ENCODE measurements at places on chromosomes 4 and X. TPM values are rescaled to one million over a fixed set of nuclear protein-coding genes. Genes with fewer than 3 reads are reported as not detected.
A peak's percentile ranks its signal among the peaks of the same experiment; 100 is the strongest.

GRCh38 chrX:53713987-53714579 is 27.6 kb upstream of the HUWE1 start:
- ATAC-seq, result peak; percentile 39

CYBB gene
- total RNA-seq, result 0.11 TPM

IL2 gene
- not detected for total RNA-seq

- ATAC-seq, result no peak
Measured at GRCh38 chr4:153314915-153315314, 29.6 kb upstream of the MND1 start.

DNA sequence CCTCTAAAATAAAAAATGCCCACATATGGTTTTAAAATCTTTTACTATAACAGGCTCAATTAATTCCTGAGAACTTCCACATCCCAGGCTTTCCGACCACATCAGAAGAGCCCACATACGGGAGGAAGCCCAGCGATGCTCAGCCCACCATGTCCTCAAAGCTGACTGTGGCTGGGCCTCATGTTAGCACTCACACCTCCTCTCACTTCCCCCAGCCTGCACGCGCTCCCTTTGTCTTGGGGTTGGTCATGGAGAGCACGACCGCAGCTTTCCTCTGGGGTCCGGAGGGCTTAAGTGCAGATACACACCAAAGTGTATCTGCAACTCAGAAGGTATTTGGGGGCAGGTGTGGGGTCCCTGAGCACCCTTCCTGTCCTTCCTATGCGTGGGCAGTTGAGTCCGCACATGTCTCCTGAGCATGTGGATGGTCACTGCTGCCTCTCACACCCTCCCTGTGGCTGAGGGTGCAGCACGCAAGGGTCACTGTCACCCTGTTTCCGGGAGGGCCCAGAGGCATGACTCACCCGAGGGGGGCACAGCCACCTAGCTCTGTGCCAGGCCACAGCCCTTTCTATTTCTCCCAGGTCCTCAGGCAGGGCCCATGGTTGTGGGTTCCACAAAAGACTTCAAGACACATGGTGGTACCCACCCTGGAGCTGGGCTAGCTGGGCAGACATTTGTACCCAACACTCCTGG is 21.2 kb downstream of the WDR1 start:
- ATAC-seq, result no peak

HAUS7 gene
- 21.5 TPM for total RNA-seq

PITX2 gene
- 0.69 TPM for total RNA-seq

DNA sequence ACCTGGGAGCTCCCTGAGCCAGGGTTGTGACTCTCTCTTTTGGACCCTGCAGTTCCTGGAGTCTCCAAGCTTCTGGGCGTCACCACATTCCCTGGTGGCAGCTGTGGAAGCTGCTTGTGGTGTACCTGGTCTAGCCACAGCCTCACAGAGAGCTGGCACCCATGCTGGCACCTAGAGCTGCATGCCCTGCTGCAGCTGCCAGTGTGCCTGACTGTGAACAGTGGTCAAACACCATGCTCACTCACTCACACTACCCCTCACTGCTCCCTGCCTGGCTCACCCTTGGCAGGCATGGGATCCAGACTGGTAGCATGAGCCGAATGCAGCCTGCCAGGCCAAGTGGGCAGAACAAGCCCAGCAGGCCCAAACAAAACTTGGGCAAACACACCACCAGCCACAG is 66.6 kb downstream of the NAA11 start:
- no peak for ATAC-seq

DNA sequence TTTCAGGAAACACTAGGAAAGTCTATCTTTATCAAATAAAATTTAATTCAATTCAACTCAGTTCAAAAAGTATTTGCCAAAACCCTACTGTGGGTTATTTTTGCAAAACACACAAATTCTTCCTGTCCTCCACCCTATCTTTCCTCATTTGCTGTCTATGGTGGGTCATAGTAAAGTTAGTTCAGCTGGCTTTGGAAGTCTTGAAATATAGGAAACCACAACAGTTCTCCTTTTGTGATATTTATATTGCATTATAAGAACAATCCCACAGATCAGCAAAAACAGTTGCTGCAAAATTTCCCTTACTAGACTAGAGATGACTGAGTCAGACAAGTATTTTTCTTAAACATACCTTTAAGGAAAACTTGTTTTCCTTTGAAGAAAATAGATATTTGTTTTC is 22.2 kb downstream of the CYBB start:
- no peak for ATAC-seq

GRCh38 chrX:283115-283845 is 2.1 kb downstream of the PLCXD1 start:
- ATAC-seq, result peak; percentile 98

DNA sequence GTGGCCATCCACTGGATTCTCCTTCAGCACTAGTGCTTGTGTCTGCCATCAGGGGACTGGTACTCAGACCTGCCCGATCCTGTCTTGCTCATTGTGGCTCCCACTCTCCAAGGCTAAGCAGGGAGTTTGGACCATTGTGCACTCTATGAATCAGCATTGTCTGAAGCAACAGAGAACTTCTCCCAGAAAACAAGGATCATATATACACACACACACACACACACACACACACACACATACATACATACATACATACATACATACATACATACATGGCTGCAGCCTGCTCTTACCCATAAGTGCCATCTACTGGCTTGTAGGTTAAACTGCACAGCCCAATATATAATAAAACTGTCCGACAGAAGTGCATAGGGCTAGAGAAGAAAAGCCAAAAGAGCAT is 345.3 kb upstream of the LCORL start:
- ATAC-seq, result peak; percentile 85

DNA sequence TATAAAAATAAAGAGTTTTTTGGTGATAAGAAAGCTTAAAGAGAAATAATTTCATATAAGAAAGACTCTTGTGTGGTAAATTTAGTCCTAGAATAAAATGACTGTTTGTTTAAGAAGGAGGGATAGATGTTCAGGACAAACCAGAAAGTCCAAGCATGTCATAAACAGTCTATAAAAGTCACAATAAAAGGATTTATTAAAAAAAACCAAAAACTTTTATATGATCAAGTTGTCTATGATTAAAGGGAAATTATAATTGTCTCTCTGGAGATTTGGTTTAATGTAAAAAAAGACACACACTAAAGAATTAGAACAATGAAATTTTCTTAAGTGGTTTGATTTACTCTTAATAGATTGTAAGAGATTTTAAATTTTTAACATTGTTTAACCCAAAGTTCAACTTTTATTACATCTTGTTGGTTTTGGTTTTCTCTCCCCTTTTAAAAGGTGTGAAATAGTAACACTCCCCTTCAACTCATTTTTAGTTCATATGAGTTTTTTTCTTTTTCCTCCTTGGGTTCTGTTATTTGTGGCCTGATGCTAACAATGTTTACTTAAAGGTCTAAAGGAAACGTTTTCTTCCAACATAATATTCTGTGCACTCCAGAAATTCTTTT is 89.7 kb downstream of the PDHA2 start:
- no peak for ATAC-seq

DNA sequence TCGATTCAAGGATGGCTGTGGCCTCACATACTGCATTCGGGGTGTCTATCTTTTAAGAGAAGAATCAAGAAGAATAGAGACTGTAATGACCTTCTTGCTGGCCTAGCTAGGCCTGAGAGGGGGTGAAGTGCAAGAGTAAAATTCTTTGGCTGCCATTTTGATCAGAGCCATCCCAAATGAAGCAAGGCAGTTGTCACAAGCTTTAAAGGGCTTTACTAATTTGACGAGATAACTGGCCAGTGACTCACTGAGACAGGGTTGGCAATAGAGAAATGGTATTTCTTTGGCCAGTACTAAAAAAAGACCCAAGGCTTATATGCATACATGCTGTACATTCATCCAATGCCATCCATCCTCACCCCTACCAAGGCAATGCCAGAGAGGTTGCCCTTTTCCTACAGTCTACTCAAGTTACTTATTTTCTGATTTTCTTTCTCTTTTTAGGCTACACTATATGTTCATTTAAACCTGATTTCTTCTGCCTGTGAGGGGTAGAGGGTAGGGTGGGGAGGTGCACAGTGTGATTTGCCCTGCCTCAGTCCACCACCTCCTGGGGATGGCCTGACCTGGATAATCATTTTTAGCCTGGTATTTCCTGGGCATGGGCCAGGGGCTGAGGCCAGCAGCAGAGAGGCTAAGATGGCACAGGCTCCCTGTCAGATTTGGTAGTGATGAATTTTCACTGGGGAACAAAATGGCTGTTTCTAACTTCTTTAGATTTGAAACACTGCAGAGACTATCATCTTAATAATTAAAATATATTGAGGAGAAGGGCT is 32.2 kb downstream of the ATG4A start:
- ATAC-seq, result no peak

LNX1 gene
- 0.50 TPM for total RNA-seq

GRCh38 chr4:106486533-106486932 is 118.0 kb upstream of the GIMD1 start:
- ATAC-seq, result peak; percentile 20

DNA sequence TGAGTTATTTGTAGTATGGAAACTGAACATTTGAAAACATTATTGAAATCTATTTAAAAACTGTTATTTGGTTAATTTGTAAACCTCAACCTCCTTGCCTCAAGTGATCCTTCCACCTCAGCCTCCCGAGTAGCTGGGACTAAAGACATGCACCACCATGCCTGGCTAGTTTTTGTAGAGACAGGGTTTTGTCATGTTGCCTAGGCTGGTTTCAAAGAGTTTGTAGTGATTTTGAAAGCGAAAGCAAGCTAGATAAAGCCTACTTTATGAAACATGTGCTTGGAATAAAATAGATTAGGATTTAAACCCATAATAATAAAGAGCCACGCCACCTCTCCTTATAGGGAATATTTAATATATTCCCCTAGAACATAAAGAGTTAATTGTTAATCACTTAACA is 23.5 kb downstream of the ARSJ start:
- no peak for ATAC-seq

DNA sequence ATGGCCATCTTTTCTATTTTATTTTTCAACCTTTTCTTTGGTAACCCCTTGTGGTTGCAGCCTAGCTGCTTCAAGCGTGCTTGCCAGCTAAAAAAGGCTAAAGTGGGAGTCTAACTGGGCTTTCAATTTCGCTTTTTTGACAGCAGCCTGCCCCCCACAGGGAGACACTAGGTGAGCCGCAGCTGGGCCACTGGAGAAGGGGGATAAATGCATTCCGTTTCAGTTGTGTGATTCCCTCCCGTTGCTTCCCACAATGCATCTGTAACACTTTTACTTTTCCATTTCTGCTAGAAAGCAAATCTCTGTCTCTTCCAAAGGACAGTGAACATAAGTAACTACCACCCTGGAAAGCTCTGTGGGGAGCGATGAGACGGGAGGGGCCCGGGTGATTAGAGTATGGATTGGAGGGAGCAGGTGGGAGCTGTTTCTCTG is 86.3 kb upstream of the RAPGEF2 start:
- peak; percentile 75 for ATAC-seq

DNA sequence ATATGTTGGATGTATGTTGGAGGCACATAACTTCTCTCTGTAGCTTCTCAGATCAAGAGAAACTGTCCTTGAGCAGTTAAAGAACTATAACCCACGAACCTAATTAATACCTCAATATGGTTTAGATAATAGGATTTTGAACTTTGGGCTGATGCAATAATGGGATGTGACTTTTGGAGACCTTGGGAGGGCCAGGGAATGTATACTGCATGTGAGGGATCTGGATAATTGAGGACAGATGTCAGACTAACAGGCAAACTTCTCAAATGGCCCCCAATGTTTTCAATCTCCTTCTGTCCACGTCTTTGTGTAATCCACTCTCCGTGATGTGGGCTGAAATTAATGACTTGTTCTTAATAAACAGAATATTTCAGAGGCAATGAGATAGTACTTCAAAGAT is 202.2 kb upstream of the FAT4 start:
- no peak for ATAC-seq

GRCh38 chrX:17679820-17680219 is 57.5 kb upstream of the SCML1 start:
- ATAC-seq, result no peak

DNA sequence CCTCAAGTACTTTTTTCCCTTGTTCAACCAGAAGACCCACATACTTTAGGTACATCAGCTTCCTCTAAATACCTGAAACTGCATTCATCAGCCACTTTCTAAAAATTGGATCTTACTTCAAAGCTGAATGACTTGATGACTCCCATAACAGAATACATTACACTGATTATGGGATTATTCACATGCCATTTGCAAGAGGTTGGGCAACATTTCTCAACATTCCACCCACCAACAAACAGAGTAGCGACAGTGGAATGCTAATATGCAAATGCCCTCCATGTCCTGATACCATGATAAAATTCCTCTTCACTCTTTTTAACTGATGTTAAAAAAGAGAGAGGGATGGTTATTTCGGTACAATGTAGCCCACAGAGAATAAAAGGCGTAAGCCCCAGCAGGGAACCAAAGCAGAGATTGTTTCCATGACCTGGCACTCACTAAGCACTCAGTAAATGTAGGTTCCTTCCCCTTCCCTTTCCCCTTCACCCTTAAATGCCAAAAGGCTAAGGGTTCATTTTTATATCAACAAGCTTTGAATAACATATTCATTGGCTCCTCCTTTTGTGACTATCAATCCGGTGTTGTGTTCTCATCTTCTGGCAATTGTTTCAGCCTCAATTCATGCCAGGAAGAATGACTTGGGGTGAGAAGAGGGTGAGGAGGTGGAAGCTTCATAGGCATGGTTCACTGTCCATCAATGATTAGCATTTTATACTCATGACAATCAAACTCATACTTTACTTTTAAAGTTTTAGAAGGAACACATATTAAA is 317.2 kb downstream of the DHX15 start:
- no peak for ATAC-seq

DNA sequence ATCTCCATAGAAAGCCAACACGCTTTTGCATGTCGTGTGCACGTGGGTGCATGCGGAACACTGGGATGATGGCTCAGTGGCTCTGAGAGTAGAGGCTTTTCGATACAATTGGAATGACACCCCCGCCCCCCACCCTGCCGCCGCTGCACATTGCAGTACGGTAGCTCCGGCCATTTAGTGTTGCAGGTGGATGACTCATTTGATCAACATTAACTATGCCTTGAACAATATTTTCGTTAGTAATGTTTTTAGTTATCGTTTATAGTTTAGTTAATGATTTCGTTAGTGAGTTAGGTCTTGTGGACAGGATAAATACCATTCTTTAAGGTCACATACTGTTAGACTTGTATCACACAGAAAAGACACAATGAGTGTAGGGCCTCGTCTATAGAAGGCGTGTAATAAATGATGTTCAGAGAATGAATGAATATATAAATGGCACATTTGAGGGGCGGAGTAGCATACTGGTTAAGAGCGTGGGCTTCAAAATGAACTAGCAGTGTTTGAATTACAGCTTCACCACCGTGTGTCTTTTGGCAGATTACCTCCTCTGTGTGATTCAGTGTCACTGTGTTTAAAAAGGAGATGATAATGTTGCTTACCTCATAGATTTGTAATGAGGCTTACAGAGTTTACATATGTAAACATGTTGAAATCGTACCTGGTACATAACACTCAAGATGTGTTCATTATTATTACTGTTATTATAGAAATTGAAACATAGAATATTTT is 67.2 kb upstream of the TENM3 start:
- ATAC-seq, result peak; percentile 18

EVC gene
- 21.7 TPM for total RNA-seq

PPM1K gene
- 35.8 TPM for total RNA-seq

GRCh38 chrX:49754233-49754857 is 58.6 kb upstream of the PAGE1 start:
- peak; percentile 75 for ATAC-seq

- no peak for ATAC-seq
Measured at GRCh38 chrX:120791013-120791643, 84.5 kb downstream of the CT47B1 start.

- ATAC-seq, result peak; percentile 29
Measured at GRCh38 chr4:150023489-150023888, 54.8 kb upstream of the DCLK2 start.

- no peak for ATAC-seq
Measured at GRCh38 chrX:106649523-106650428, 38.0 kb downstream of the RADX start.

Measured in motor neuron (in vitro differentiated cells).